ENCODE measurements at places on chromosomes 5 and 9. TPM values are rescaled to one million over a fixed set of nuclear protein-coding genes. Genes with fewer than 3 reads are reported as not detected.

SLC36A3 gene
- not detected for total RNA-seq

THBS4 gene
- 3.9 TPM for total RNA-seq

ADAMTS16 gene
- total RNA-seq = 13.5 TPM

CKMT2 gene
- total RNA-seq = 6.9 TPM

GHR gene
- total RNA-seq = 34.6 TPM

PPP2R2B gene
- total RNA-seq = 11.8 TPM

SLC23A1 gene
- total RNA-seq = not detected

MYMK gene
- 1.2 TPM for total RNA-seq

All from urinary bladder (tissue), 4 donors.